Osteoblast (primary cell): ENCODE measurements at places on chromosomes 2 and 18. TPM values are rescaled to one million over a fixed set of nuclear protein-coding genes. Genes with fewer than 3 reads are reported as not detected.
A peak's percentile ranks its signal among the peaks of the same experiment; 100 is the strongest.

GRCh38 chr18:13447621-13448334 is 229.2 kb downstream of the LDLRAD4 start:
- peak; percentile 90 for DNase-seq

DNA sequence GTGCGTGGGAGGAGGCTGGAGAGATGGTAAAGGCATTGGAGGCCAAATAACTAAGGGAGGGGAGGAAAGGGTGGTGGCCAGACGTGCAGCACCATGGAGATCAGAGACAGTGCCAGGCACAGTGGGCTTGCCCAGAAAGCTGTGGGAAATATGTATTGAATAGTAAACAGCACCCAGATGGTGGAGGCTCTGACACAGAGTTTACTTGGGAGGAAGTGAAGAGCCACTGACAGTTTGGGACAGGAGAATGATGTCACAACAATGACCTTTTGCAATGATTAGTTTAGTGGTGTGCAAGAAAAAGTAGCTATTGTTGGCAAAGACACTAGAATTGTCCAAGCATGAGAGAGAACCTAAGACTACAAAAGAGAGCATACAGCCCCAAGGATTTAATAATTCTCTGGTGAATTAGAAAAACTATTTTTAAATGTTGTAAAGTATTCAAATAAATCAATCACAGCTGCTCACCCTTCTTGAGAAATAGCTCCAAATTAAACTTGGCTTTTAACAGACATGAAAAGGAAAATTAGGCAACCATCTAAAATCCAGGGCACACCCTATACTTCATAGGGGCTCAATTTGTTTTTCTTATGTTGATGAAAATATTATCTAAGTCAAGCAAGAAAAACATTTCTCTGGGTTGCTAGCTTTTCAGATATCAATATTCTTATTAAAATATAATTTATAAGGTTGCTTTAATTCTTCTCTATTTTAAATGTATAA is 458.7 kb upstream of the HNRNPA3 start:
- DNase-seq = no peak

TRIM54 gene
- not detected in 2 replicates for total RNA-seq

KHK gene
- 0.29 and 0.36 TPM in 2 replicates for total RNA-seq

DNA sequence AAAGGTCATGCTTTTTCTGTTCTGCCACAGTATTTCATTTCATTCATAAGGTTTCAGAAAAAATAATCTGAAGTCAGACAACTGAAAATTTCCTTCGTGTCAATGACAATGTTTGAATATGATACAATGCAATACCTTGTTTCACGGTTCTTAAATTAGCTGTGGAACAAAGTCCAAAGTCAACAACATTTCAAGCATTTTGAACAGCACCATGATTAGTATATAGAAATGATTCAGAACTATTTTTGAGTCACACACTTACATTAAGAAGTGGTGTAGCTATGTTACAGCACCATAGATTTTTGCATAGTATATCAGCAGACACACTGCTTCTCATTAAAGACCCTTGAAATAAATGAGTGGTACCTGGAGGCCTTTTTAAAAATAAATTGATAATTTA is 178.3 kb upstream of the DSEL start:
- no peak for DNase-seq

STAT4 gene
- total RNA-seq = 11.5 and 16.6 TPM in 2 replicates

DPYSL5 gene
- total RNA-seq = not detected in 2 replicates

WDR43 gene
- 71.6 and 79.3 TPM in 2 replicates for total RNA-seq

DNA sequence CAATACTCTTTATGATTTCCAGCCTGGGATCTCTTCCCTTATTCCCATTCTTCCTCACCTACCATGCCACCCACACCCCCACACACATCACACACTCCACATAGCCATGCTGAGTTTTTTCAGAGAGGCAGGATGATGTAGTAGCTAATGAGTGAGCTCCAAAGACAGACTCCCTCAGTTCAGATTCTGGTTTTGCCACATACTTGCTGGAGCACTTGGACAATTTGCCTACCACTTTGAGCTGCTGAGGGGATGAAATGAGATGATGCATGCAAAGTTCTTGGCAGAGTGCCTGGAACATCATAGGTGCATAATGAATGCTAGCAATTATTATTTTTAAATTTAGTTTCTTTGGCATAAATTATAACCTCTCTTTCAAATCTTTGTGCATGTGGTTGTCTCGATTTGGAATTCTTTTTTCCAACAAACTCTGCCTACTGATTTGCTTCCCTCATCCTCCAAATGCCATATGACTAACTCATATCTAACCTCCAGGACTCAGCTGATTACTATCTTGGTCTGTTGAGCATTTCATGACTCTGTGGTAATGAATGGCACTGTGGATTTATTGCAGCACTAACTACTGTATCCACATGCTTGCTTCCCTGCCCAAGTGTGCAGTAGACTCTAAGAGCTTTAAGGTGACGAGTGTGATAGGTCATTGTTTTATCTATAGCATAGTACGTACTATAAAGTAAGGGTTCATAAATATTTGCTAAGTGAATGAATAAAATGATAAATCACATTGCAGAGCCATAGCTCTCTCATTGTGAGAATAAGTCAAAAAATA is 99.1 kb downstream of the TACR1 start:
- peak; percentile 65 for DNase-seq

DNA sequence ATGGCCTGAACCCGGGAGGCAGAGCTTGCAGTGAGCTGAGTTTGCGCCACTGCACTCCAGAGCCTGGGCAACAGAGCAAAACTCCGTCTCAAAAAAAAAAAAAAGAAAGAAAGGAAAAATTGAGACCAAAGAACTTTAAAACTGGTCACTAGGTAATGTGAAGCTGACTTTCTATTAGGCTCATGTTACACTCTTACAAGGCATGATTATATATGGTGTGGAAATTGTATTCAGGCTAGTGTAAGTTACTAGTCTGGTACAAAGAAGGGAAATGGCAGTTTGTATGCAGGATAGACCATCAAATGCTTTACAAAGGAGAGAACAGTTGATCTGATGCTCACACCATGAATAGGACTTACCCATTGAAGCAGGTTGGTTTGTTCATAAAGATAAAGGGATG is 35.4 kb upstream of the ARMC9 start:
- no peak for DNase-seq

DNA sequence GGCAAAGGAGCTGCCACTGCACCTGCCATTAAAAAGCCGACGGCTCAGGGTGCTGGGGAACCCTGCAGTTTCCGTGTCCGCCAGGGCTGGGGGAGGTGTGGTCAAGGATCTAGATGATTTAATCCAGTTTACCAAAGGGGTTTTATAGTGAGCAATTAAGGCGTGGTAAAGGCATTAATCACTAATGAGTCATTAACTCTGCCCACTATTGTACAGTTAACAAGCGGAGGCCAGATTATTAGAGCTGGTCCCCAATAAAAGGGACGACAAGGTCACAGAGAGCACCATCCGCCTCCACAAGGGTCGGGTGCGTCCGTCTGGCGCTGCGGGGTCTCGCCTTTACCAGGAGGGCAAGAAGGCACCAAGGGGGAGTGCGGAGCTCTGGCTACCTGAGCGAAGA is 9.6 kb downstream of the RAX start:
- peak; percentile 65 for DNase-seq

- no peak for DNase-seq
These were observed 343.5 kb upstream of the KLHL29 start for GRCh38 chr2:23041443-23041842.

C2orf15 gene
- 0.59 TPM in 1 of 2 replicates, not detected in the other for total RNA-seq

- DNase-seq = peak; percentile 99
These were observed 5.2 kb downstream of the TMEM127 start for GRCh38 chr2:96260387-96261260.

NOL4 gene
- not detected in 2 replicates for total RNA-seq

DNA sequence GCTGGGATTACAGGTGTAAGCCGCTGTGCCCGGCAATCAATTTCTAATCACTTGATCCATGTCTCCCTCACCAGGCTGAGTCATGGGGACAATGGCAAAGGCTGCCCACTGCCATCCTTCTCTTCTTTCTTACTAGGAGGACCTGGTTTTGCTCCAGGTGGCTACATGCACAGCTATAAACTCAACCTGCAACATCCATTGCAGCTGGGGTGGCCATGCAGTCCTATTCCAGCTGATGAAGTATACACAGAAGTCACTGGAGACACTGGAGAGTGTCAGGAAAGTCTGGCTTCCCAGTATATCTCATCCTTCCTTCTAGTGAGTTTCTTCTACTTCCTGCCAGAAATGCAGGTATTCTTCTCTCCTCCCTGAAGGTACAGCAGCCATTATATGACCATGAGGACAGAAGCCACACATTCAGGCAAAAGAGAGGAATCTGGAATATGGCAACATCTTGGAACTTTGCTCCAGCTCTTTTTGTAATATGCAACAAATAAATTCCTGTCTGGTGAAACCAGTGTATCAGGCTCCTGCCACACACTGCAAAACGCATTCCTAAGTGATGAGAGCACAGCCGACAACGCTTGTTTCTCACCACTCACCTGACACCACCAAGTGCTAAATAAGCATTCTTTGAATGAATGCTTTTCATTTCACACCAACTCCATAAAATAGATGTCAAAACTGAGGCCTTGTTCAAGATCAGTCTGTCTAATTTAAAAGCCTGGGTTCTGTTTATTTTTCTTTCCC is 32.3 kb downstream of the SCTR start:
- DNase-seq = peak; percentile 94

SIGLEC15 gene
- 8.0 and 12.1 TPM in 2 replicates for total RNA-seq

- peak; percentile 29 for DNase-seq
These were observed 19.0 kb downstream of the CLUL1 start for GRCh38 chr18:615773-616172.

EFR3B gene
- 0.72 and 0.88 TPM in 2 replicates for total RNA-seq

UGT1A10 gene
- total RNA-seq = not detected in 2 replicates

DNA sequence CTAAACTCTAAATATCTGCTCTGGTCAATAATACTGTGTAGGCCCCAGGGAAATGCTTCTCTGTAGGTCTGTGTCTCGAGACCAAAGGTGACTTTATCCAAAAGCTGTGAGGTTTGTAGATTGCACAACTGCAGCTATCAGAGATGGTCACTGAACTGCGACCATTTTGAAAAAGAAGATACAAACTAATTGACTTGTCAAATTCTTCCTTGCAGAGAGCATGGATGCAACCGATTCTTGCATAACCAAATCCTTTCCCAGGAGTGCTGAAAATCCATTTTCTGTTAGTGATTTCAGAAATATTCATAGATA is 155.8 kb downstream of the SH3BP4 start:
- DNase-seq = no peak

CNOT9 gene
- 47.1 and 50.3 TPM in 2 replicates for total RNA-seq

GRCh38 chr2:207938886-207939285 is 86.4 kb downstream of the PLEKHM3 start:
- no peak for DNase-seq

DNA sequence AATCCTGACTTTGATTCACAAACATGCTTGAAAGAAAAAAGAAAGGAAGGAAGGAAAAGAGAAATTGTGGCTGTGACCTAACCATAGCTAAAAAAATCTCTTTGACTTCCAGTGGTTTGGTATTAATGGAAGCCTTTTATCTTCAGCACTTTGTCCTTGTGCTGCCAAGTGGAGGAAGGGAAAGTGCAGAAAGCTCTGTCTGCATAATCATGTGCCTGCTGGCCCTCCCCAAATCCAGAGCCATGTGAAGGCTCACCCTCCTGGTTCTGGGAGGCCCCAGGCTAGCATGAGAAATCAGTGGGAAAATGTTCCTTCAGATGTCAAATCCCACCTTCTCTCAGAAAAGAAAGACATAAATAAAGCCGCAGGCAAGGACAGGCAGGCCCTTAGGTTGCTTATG is 48.3 kb upstream of the BMPR2 start:
- no peak for DNase-seq

DNA sequence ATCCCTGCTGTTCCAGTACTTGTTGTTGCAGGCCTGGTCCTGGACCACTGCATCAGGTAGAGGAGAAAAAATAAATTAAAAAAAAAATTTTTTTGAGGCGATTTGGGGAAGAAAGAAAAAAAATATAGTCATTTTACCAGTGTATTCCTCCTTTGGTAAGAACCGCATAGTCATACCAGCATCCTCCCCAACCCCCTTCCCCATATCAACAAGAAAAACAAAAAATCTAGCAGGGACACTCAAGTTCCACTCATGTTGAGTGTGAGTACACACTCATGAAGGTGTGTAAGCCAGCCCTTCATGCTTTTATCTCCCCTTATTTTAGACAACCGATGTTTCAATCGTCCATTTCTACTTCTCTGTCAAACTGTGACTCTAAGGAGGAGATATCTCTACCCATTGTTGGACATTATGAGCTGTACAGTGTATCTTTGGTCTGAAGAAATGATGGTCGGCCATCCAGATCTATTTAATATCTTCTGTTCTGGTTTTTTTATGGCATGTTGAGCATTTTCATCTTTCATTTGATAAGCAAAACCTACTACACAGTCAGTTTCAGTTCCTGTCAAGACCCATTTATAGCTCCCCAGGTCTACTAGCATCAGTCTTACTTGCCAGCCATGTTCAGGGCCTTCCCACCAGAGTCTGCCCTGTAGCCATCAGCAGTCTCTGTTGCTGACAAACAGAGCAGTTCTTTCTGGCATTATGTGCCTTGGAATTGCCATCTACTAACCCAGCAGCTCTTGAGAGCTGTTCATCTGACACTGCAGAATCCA is 20.0 kb downstream of the ELP2 start:
- DNase-seq = no peak

PLEK gene
- 0.36 TPM in 1 of 2 replicates, not detected in the other for total RNA-seq

DNA sequence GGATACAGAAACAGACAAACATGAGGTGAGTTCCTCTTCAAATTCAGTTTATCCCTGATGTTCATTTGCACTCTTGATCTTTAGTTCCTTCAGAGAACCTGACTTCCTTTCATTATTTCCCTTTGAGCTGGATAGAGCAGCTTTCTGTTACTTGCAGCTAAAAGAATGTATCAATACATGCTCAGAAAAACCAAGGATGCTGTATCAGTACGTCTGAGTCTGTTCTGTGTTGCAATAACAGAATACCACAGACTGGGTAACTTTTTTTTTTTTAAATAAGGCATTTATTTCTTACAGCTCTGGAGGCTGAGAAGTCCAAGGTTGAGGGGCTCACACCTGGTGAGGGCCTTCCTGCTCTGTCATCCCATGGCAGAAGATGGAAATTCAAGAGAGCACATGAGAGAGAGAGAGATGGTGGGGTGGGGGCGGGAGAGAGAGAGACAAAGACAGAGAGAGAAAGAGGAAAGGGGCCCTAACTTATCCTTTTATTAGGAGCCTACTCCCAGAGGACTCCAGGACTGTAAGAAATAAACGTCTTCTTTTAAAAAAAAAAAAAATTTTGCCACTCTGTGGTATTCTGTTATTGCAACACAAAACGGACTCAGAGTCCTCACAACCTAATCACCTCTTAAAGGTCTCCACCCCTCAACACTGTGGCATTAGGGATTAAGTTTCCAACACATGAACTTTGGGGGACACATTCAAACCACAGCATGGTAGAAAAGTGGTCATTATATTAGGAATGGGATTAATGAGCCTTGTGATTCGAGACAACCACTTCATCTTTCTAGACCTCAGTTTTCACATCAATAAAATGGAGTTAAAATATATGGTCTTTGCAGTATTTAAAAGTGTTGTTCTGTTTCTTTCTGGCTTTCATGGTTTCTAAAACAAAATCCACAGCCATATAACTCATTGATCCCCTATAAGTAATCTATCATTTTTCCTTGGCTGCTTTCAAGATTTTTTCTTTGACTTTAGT is 18.4 kb upstream of the SELENOI start:
- peak; percentile 21 for DNase-seq

KATNAL2 gene
- total RNA-seq = 4.3 and 5.0 TPM in 2 replicates
